ENCODE measurements at places on chromosomes 3 and 15.

DNA sequence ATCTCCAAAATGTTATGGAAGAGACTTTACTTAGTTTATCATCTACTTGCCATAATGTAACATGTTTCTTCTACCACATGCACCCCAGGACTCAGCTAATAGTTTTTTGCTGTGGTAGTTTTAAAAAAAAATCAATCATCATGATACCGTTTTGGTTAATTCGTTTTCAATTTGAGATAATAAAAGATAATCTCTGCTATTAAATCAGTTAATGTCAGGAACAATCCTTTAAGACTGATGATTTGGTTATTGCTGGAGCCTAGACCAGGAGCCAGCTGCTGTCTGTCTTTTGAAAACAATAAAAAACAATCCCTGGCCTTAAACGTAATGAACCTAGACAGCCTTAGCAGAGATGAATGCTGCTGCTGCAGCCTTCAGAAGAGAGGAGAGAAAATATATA is 403.7 kb downstream of the OXSM start:
- no peak for DNase-seq

DNA sequence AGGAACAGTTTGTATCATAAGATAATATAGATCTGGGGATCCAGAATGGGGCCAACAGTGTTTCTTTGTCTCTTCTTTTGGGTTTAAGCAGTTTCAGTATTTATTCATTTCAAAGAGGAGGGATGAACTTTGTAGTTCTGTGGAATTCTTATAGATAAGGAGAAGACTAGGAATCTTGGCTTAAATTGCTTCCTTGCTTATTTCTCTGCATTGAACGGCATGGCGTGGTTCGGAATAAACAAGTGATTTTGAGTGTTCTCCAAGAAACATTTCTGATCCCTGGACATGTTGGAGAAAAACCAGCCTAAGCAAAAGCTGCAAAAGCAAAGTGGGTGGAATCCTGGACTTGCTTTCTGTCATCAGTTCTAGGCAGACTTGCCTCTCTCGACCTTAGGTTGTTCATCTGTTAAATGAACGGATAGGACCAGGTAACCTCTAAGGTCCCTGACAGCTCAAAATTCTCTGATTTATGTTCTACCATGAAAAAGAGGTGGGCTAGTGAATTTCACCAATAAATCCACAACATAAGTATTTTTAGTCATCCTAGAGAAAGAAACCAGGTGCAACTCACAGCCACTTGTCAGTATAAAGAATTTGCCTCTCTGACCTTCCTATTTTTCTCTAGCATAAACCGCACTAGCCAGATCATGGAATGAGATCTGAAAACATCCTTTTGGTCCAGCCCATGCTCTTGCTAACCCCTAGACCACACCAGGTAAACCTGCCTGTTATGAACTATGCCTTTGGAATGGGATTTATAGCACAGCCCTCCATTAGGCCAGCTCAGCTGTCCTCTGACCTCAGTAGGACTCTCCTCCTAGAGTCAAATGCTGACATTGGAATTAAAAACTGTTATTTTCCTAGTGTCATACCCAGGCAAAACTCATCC is 78.8 kb downstream of the CLDN11 start:
- DNase-seq = no peak

- no peak for DNase-seq
Measured at GRCh38 chr3:170705131-170705530, 119.3 kb upstream of the SLC7A14 start.

- no peak for DNase-seq
Measured at GRCh38 chr3:154164387-154164786, 43.2 kb downstream of the ARHGEF26 start.

DNA sequence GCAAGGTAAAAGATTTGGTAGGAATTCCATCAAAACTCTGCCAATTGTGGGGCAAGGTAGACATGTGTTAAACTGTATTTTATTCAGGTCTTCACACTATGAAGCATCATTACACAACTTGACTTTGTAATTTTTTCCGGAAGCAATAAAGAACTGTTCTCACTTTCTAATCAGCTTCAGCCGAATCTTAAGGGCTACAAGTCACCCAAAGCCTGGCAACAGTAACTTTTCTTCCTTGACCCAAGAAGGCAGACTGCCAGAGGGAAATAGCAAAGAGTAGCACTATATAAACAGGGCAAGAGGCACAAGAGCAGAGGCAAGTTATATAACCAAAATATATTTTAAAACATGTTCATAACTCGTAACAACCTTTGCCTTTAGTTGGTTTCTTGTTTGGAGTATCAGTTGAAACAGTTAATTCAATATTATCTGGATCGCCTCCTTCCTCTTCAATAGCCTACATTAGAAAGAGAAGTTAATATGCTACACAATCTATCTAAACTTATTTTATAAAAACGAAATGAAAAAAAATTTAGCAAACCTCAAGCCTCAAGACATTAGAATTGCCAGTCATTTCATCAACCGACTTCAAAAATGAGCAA is 1.4 kb downstream of the SLTM start:
- DNase-seq = peak; percentile 29

- no peak for DNase-seq
Measured at GRCh38 chr15:49865925-49866757, 245.3 kb downstream of the DTWD1 start.

DNA sequence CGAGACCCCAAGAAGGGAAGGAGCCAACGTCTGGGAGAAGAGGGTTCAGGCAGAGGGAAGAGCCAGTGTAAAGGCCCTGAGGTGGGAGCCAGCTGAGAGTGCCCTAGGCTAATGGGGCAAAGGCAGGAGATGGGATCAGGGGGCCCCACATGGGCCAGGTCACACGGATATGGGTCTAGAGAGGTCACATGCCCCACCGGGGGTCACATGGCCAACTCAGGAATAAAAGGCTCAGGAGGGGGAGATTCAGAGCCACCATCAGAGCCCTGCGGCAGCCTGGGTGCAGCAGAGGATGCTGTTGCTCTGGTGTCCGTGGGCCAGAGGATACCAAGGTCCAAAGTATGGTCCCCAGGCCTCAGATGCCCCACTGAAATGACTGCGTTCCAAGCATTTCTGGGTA is 55.3 kb upstream of the SLC6A6 start:
- no peak for DNase-seq

GRCh38 chr3:146269271-146269670 is 18.4 kb upstream of the PLSCR4 start:
- DNase-seq = no peak

DNA sequence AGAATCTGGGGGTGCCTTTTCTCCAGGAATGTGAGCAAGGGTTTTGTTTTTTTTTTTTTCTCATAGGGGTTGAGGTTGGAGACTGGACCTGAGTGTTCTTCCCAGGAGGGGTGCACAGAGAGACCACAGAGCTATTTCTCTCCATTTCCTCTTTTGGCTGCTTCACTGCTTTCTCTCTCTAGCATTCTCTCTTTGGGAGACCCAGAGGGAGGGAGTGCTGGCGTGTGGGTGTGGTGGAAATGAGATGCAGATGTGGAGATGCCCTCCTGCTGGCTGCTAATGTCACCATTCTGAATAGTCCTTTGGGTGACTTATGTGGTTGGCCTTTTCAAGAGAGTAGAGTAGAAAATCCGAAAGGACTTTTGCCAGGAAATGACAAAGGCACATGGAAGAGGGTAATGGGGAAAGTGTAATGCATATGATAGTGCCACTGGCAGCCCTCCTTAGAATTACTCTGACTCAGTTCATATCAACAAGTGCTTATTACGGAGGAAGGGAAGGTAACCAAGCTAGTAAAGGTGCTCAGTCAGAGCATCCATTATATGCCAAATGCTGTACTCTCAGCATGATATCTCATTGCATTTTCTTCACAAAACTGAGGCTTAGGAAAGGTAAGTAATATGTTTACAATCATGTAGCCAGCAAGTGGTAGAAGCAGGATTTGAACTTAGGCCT is 1.9 kb downstream of the SYN2 start:
- no peak for DNase-seq

- no peak for DNase-seq
Measured at GRCh38 chr3:123605789-123606234, 21.0 kb upstream of the HACD2 start.

DNA sequence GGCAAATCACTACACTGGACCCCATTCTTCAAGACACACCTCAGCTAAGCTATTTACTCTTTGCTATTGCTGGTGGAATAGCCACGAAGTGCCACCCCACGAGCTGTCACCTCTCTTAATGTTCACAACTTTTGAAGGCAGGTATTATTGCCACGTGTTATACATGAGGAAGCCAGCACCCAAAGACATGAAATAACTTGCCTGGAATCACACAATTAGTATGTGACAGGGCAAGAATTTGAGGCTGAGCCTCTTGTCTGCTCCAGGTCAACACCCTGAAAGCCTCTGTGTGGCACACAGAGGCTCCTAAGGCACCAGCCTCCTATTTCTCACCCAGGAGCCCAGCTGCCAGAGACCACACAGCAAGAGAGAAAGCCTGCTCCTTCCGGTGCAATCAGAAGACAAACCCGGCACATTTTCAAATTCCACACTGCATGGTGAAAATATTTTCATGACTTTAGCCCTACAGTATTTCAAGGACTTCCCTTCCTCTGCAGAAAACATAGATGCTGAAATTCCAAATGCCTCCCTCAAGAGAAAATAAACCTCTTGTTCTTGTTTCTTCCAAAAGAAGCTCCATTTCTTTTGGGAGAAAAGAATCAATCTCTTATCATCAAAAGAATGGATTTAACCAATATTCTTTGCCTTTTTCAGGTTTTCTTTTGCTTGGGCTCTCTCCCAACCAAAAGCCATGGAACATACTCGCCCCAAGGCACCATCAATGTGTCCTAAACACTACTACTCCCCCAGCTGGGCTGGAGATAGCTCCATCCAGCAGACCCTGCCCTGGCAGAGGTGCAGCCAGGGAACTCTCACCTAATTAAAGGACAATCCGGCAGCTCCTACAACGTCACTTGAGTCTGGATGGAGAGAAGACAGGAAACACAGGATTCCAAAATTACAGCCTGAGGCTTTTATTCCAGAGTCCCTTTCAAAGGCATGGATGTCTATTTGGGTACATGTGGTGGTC is 84.7 kb upstream of the THBS1 start:
- DNase-seq = no peak

GRCh38 chr3:45781271-45781670 is 15.1 kb downstream of the SLC6A20 start:
- DNase-seq = no peak

DNA sequence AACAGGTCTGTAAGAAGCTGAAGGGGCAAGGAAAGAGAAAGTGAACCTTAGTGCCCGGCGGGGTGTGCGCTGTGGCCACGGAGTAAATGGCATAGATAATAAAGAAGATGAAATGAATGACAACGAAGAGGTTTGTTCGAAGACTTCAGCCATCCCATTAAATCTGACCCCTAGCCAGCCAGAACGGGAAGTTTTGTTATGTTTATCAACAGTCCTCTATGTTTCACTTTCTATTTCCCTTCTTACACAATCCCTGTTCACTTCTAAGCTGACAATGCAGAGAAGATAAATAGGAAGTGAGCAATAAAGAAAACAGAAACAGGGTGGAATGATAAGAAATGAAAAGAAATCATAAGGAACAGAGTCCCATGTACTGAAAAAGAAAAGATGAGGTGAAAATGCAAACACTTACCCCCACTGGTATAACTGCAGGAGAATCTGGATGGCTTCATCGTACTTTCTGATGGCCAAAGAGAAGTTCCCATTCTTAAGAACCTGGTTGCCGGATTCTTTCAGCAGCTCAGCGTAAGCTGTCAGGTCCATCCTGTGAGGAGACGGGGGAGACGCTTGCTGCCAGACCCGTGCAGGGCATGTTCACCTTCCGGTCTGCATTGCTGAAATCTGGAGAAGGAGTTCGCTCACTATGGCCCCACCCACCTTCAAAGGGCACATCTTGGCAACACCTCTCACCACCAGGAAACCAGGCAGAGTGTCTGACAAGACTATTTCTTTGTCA is 36.8 kb downstream of the TRANK1 start:
- peak; percentile 80 for DNase-seq

GRCh38 chr3:120425572-120426250 is 25.1 kb downstream of the FSTL1 start:
- no peak for DNase-seq

Measured in CD4-positive, alpha-beta T cell treated with Interleukin-4 for 4 hours (primary cell).